Muscle of leg (tissue), 16 donors: ENCODE measurements at places on chromosomes 2 and 18. TPM values are rescaled to one million over a fixed set of nuclear protein-coding genes. Genes with fewer than 3 reads are reported as not detected.

Gene SPP2
- not detected for polyA plus RNA-seq

Gene RBM44
- polyA plus RNA-seq, result 0.53 TPM

Gene STPG4
- not detected for polyA plus RNA-seq

Gene VIT
- polyA plus RNA-seq, result 5.1 TPM

Gene AFF3
- 3.5 TPM for polyA plus RNA-seq

Gene SAG
- polyA plus RNA-seq, result 0.12 TPM
